ENCODE measurements at places on chromosomes 13 and 19.

GRCh38 chr19:56403261-56403660 lies 871 bp upstream of the ZNF583 start:
- DNase-seq: no peak

DNA sequence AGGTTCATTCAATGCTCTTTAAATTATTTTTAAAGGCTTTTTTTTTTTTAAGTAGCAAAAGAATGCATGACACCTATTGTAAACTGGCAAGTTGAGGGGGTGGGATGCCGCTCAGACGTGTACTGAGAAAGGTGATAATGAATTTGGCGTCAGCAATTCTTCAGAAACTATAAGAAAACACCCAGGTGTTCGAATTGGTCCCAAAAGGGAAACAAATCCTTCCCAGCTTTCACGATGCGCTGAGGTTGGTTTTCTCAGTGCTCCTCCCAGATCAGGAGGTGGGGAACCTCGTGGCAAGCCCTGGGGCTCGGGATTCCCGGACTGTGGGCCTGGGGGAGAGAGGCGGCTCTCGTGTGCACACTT lies 543 bp upstream of the FAM124A start:
- no peak for DNase-seq

DNA sequence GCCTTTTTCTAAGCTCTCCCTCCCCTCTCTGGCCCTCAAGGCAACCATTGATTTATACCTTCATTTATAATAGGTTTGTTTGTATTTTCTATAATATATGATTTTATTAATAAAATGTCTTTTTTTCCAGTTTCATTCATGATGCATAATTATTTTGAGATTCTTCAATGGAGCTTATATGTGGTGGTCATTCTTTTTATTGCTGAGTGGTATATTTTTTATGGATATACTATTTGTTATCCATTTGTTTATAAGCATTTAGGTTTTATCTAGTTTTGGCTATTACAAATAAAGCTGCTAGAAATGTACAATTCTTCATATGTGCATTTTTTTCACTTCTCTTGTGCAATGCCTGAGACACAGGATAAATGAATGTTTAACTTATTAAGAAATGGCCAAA lies 10.8 kb downstream of the ZNF211 start:
- no peak for DNase-seq

DNA sequence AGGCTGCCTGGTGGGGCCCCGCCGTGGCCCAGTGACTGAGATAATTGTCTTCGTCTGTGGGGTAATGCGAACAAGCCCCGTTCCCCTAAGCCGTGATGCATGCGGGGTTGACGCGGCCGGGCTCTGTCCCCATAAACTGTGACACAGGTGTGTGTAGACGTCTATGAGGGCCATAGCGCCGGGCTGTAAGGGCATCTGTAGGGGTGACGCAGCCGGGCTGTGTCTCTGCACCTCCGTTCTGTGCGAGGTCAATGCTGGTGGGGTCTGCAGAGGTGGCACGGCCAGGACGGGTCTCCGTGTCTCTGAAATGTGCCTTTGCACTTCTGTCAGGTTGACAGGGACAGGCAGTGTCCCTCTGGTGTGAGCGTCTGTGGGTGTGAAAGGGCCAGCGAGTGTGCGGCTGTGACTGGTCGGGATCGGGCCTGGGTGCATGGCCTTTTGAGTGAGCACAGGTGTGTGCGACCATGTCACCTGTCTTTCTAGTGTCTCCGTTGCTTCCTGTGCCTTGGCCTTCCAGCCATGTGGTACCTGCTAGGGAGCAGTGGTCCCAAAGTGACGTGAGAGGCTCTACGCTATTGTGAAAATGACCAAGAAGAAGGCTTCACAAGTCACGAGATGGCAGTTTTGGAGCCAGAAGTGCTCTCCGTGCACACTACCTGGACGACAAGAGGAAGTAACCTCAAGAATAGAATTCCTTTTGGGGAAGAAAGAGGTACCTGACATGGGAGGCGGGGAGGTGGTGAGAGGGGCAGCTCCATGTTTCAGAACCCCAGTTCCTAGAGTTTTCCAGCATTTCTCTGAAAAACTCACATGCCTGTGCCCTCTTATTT lies 16.4 kb upstream of the ZNF331 start:
- DNase-seq: no peak

GRCh38 chr19:48218997-48219396 lies 36.7 kb downstream of the CARD8 start:
- DNase-seq: no peak

- no peak for DNase-seq
Observed at GRCh38 chr19:37078717-37079032, 442 bp downstream of the ZNF420 start.
